ENCODE measurements at places on chromosomes 1 and 21. TPM values are rescaled to one million over a fixed set of nuclear protein-coding genes. Genes with fewer than 3 reads are reported as not detected.

GRCh38 chr1:112707221-112708001 lies 484 bp upstream of the RHOC start:
- peak; percentile 92 for DNase-seq

- no peak for DNase-seq
Measured at GRCh38 chr1:224623743-224624333, 7.7 kb downstream of the CNIH3 start.

The IGSF21 gene
- total RNA-seq, result 0.67 TPM

DNA sequence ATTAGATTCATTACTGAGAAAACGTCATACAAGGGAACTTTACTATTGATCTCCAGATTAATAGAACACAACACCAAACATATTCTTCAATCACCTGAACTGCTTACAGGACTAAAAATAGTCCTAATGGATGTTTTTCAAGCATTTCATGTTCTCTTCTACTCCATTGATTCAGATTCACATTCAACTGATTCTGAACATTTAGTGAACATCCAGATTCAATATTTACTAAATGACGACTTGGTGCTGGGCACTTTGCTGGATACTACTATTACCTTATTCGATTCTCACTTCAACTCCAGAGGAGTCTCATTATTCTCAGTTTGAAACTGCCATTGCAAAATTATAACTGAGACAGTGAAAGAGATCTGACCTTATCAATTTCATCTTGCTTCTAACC lies 18.8 kb upstream of the SUCO start:
- no peak for DNase-seq

The COL16A1 gene
- total RNA-seq, result 26.3 TPM

DNA sequence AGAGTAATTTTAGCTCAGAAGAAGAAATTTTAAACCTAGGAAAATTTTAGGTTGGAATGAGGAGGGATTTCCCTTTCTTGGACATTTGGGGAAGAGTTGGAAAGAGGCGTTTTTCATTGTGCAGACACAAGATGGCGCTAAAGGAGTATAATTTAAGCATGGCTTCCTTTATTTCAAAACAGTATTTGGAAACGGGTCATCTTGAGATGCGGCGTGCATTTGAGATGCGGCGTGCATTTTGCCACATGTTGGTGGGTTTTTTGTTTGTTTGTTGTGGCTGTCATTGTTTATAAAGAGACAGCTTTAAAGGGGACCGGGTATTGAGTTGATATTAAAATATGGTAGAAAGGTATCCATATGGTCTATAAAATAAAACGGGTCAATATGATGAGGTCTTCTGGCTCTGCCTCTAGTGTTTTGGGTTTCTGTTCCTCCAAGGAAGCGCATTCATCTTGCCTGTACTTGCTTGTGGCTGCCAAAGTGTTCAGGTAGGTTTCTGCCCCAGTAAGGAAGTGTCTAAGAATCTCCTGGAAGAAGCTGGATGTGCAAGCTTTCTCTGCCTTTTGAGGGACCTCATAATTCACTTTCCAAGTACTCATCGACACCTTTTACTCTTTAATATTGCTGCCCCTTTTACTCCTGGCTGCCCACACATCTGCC lies 210.3 kb downstream of the SLC35F3 start:
- peak; percentile 30 for DNase-seq

- DNase-seq, result no peak
Measured at GRCh38 chr1:53580739-53581475, 121.7 kb downstream of the DMRTB1 start.

GRCh38 chr21:38499296-38499695 lies 1.0 kb upstream of the ERG start:
- DNase-seq, result no peak

The CD48 gene
- total RNA-seq, result 1.4 TPM

DNA sequence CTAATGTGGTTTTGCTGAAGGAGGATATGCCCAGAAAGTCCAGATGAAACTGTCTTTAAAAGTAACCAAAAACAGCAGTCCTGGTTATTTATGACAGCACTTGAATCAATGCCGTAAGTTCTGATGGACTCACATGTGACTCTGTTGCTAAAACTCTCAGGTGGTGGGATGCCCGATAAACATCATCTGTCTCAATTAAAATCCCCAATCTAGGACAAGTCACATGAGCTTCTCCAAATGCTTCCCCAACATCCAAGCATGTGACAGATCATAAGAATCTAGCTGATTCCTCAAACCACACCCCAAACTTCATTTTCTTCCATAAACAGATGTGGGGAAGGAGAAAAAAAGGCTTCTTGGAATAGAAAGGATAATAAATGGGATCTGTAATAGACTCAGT lies 786 bp upstream of the CTSK start:
- DNase-seq, result no peak

- DNase-seq, result no peak
Measured at GRCh38 chr1:89682611-89683010, 49.7 kb downstream of the LRRC8C start.

The C1orf87 gene
- total RNA-seq, result not detected

- no peak for DNase-seq
Measured at GRCh38 chr1:235430991-235431390, 63.8 kb downstream of the TBCE start.

- DNase-seq, result no peak
Measured at GRCh38 chr21:29121759-29122158, 8.7 kb upstream of the MAP3K7CL start.

- DNase-seq, result peak; percentile 27
Measured at GRCh38 chr1:212699104-212699624, 476 bp downstream of the BATF3 start.

GRCh38 chr1:3034162-3034561 lies 12.9 kb downstream of the ACTRT2 start:
- DNase-seq, result no peak

The RASSF5 gene
- total RNA-seq, result 28.4 TPM

The TNFSF18 gene
- total RNA-seq, result not detected

GRCh38 chr1:78651241-78651640 lies 1.6 kb downstream of the IFI44 start:
- no peak for DNase-seq

- no peak for DNase-seq
Measured at GRCh38 chr21:36103434-36103833, 31.4 kb upstream of the CBR3 start.

The CRP gene
- total RNA-seq, result 0.53 TPM

DNA sequence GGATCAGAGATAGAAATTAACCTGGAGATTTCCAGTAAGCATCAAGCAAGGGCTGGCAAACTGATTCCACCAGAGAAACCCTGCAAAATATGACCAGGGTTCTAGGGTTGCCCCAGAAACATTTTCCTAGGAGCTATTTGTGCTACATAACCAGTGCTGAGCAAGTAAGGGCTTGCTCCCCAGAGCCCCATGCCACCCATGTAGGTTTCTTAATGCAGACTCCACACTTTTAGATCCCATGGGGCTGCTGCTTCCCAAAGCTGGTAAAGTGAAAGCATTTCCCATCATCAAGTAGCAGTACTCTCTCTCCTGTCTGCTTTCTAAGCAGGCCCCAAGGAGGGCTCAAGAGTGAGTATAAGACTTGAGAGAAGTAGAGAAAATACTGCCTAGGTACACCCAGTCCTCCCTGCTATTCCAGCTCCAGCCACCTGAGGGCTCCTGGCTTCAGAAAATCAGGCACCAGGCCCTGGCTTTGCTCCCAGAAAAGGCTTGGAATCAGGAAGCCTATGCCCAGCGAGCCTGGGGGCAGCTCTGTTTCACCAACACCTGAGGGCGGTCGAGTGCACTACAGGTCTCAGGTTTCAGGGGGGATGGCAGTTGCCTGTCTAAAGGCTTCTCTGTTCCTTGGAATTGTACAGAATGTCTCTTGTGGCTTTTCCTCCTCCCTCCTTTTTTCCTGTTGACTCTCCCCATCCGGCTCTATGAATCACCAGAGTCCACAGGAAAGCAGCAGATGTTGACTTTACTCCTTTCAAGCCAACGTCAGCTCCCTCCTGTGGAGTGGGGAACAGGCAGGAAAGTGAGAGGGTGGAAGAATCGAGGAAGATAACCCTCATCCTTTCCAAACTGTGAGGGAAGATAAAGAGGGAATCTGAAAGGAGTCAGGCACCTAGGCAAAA lies 6.2 kb upstream of the ANKRD35 start:
- DNase-seq, result peak; percentile 94
